ENCODE measurements at places on chromosomes 1 and 21.
A peak's percentile ranks its signal among the peaks of the same experiment; 100 is the strongest.

- H3K27ac ChIP-seq: no peak overlapping the region
- no peaks in the 10 kb centered on the region for H3K4me1 ChIP-seq
- H3K36me3 ChIP-seq: peaks cover 69% of the 10 kb centered on the region
- no peak overlapping the region for H3K4me3 ChIP-seq
- no peak for DNase-seq
Measured at GRCh38 chr21:45265721-45266517, 21.8 kb downstream of the POFUT2 start.

- no peak overlapping the region for H3K4me3 ChIP-seq
- H3K36me3 ChIP-seq: no peaks in the 10 kb centered on the region
- no peak for DNase-seq
- no peak overlapping the region for H3K27ac ChIP-seq
- no peaks in the 10 kb centered on the region for H3K27me3 ChIP-seq
Measured at GRCh38 chr1:170711682-170712081, 47.8 kb downstream of the PRRX1 start.

DNA sequence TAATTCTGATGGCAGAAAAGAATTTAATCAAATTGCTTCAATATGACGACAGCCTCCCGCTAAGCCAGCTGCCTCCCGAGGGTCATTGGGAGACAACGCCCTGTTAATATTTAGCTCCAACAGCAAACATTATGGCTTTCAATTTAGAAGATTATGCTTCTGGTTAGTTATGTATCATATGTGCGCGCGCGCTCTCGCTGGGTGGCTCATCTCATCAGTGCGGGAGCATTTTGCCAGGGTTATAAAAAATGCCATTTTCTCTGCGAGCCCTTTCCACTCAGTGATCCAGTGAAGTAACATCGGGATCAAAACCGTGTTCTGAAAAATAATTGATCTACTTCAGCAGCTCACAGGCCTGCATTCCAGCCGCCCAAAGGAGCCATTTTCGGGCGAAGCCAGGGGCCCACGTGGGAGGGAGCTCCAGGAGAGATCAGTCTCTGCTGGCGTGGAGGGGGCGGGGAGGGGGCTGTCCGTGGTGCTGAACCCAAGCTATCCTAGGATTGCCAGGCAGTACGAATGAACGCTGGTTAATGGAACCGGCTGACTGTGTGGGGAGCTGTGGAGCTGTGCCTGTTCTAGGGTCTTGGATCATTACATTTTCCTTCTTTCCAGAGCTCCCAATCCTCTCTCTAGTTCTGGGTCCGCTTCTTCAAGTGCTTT, 219.1 kb upstream of the ZC3H12A start:
- H3K4me3 ChIP-seq: no peak overlapping the region
- H3K4me1 ChIP-seq: no peaks in the 10 kb centered on the region
- H3K27me3 ChIP-seq: peaks cover 16% of the 10 kb centered on the region

- no peaks in the 10 kb centered on the region for H3K36me3 ChIP-seq
- no peaks in the 10 kb centered on the region for H3K27me3 ChIP-seq
- H3K4me3 ChIP-seq: peak overlapping the region; percentile 70
- H3K4me1 ChIP-seq: peaks cover 66% of the 10 kb centered on the region
- peak overlapping the region; percentile 72 for H3K27ac ChIP-seq
Measured at GRCh38 chr1:201649761-201650622, 111.1 kb downstream of the NAV1 start.

DNA sequence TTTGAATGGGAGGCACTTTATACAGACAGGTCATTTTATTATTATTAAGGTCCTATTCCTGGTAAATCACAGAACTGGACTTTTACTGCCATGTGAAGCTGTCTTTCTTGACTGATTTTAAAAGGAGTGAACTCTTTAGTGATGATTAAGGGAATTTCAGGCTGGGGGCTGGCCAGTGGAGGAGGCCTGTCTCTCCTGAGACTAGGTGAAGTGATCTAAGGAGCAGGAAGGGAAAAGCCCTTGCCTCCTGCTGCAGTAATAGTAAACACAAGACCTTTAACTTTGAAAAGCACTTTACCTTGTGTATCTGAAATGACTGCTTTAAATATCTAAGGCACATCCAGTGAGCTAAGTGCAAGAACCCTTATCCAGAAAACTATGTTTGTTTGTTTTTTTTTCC, 118.0 kb upstream of the SPAG17 start:
- no peak overlapping the region for H3K4me3 ChIP-seq
- H3K36me3 ChIP-seq: no peaks in the 10 kb centered on the region
- peaks cover 17% of the 10 kb centered on the region for H3K4me1 ChIP-seq
- H3K27ac ChIP-seq: no peak overlapping the region
- H3K27me3 ChIP-seq: no peaks in the 10 kb centered on the region
- no peak for DNase-seq

GRCh38 chr21:27796106-27796505, 829.2 kb upstream of the ADAMTS5 start:
- no peaks in the 10 kb centered on the region for H3K36me3 ChIP-seq
- H3K27me3 ChIP-seq: no peaks in the 10 kb centered on the region
- no peak overlapping the region for H3K4me3 ChIP-seq
- H3K27ac ChIP-seq: peak overlapping the region; percentile 53

- H3K36me3 ChIP-seq: no peaks in the 10 kb centered on the region
- H3K27me3 ChIP-seq: peaks cover 54% of the 10 kb centered on the region
- no peak for DNase-seq
Measured at GRCh38 chr1:6427441-6428390, 3.1 kb downstream of the ESPN start.

GRCh38 chr1:41097105-41097504, 75.6 kb upstream of the SLFNL1 start:
- no peak for DNase-seq
- peaks cover 26% of the 10 kb centered on the region for H3K4me1 ChIP-seq
- H3K4me3 ChIP-seq: no peak overlapping the region
- no peaks in the 10 kb centered on the region for H3K27me3 ChIP-seq
- H3K36me3 ChIP-seq: no peaks in the 10 kb centered on the region

- H3K36me3 ChIP-seq: no peaks in the 10 kb centered on the region
- no peaks in the 10 kb centered on the region for H3K27me3 ChIP-seq
- DNase-seq: no peak
- no peak overlapping the region for H3K27ac ChIP-seq
- no peak overlapping the region for H3K4me3 ChIP-seq
- H3K4me1 ChIP-seq: no peaks in the 10 kb centered on the region
Measured at GRCh38 chr1:11441211-11441952, 37.6 kb upstream of the DISP3 start.

DNA sequence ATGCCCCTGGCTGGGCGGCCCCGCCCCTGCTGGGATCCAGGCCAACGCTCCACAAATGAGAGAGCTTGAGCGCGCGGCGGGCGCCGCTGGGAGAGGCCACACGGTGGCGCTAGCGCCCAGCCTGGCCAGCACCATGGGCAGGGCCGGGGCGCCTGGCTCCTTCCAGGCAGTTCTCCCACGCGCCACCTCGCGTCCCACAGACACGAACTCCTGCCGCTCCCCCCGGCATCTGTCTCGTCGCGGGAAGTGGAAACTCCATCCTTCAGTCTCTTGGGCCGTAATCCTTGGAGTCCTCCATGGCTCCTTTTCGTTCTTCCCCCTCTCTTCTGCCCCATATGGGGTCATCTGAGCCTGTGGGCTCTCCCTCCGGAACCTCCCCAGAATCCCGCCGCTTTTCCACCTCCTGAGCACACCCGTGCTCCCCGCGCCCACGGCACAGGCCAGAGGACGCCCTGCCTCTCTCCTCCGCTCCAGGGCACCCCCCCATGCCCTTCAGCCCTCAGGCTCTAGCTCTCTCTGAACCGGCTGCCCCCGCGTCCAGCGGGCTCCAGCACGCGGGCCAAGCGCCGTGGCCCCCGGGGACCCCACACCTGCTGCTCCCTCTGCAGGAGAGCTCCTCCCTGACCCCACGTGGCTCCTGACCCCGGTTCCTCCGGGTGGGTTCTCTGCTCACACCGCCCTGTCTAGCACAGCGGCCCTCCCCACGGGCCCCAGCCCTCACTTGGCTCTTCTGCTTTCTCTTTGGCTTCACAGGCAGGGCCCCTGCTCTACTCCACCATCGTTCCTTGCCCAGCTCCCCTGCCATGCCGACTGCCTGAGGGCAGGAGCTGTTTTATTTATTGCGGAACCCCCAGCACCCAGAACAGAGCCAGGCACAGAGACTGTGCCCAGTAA, 31.9 kb upstream of the EDN2 start:
- peak overlapping the region; percentile 60 for H3K4me3 ChIP-seq
- H3K27ac ChIP-seq: peak overlapping the region; percentile 13
- peaks cover 18% of the 10 kb centered on the region for H3K4me1 ChIP-seq
- DNase-seq: peak; percentile 96
- H3K36me3 ChIP-seq: no peaks in the 10 kb centered on the region
- no peaks in the 10 kb centered on the region for H3K27me3 ChIP-seq

DNA sequence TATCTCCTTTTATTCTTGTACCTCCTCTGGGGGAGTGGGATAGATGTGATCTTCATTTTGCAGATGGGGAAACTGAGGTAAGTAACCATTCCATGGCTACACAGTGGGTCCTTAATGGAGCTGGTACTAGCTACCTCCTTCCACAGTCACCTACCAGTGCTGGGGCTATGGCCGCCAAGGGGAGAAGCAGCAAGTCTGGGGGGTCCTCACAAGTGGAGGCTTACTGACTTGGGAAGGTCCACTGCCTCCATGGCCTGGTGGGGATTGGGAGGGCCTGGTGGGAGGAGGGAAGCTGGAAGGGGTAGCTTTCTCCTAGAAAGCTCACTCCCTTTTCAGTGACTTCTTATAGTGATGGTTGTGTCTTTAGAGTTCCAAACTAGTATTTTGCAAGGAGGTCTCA, 5.9 kb upstream of the FOXO6 start:
- peaks cover 30% of the 10 kb centered on the region for H3K4me1 ChIP-seq
- no peaks in the 10 kb centered on the region for H3K36me3 ChIP-seq
- H3K27ac ChIP-seq: no peak overlapping the region
- no peak for DNase-seq
- no peaks in the 10 kb centered on the region for H3K27me3 ChIP-seq
- H3K4me3 ChIP-seq: no peak overlapping the region

GRCh38 chr1:212977781-212978645, 27.7 kb downstream of the VASH2 start:
- peaks cover 7% of the 10 kb centered on the region for H3K36me3 ChIP-seq
- peaks cover 39% of the 10 kb centered on the region for H3K4me1 ChIP-seq
- H3K4me3 ChIP-seq: no peak overlapping the region
- no peak for DNase-seq
- H3K27me3 ChIP-seq: no peaks in the 10 kb centered on the region

DNA sequence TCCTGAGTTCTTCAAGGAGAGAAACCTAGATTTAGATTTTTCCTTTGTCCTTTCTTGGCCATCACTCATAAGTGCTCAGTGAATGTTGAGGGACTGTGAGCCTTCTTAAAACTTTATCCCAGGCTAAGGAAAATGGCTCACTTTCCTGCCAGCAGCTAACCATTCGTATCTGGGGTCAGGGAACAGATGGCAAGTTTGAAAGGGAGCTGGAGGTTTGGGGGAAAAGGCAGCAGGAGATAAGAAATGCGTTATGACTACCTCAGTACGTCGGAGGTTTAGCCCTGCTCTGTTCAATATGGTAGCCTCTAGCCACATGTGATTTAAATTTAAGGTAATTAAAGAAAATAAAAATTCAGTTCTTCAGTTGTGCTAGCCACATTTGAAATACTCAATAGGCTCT, 13.3 kb downstream of the RRP15 start:
- no peaks in the 10 kb centered on the region for H3K27me3 ChIP-seq
- DNase-seq: no peak
- no peaks in the 10 kb centered on the region for H3K4me1 ChIP-seq
- H3K27ac ChIP-seq: no peak overlapping the region
- H3K4me3 ChIP-seq: no peak overlapping the region

- H3K27ac ChIP-seq: no peak overlapping the region
- no peaks in the 10 kb centered on the region for H3K4me1 ChIP-seq
- H3K27me3 ChIP-seq: no peaks in the 10 kb centered on the region
- H3K4me3 ChIP-seq: no peak overlapping the region
- no peaks in the 10 kb centered on the region for H3K36me3 ChIP-seq
Measured at GRCh38 chr1:7327849-7328248, 443.2 kb upstream of the VAMP3 start.

DNA sequence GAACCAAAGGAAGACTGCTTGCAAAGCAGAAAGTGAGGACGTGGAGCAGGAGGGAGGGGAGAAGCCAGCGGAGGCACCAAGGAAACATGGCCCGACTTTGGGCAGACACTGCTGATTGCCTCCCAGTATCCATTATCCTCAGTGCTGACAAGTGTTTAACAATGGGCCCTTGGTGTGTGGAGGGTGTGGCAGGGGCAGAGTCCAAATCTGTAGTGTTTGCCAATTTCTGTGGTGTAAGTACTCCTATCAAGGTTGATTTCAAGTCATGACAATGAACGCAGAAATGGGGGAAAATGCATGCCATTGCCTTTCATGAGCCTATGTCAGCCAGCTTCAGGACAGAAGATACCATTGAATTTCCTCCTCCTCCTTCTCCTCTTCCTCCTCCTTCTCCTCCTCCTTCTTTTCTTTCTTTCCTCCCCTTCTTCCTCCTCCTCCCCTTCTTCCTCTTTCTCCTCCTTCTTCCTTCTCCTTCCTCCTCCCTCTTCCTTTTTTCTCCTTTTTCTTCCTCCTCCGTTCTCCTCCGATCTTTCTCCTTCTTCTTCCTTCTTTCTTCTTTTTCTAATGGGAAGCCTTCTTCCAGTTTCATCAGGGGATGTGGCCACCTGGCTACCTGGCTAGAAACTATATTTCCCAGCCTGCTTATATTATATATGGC, 10.3 kb upstream of the PHC2 start:
- H3K4me3 ChIP-seq: no peak overlapping the region
- no peaks in the 10 kb centered on the region for H3K27me3 ChIP-seq
- H3K36me3 ChIP-seq: no peaks in the 10 kb centered on the region
- peaks cover 14% of the 10 kb centered on the region for H3K4me1 ChIP-seq
- no peak overlapping the region for H3K27ac ChIP-seq

- H3K27me3 ChIP-seq: no peaks in the 10 kb centered on the region
- no peak overlapping the region for H3K4me3 ChIP-seq
- H3K36me3 ChIP-seq: peaks cover 39% of the 10 kb centered on the region
- DNase-seq: no peak
- H3K27ac ChIP-seq: peak overlapping the region; percentile 73
- H3K4me1 ChIP-seq: peaks cover 26% of the 10 kb centered on the region
Measured at GRCh38 chr1:34851431-34852105, 8.0 kb downstream of the SMIM12 start.

GRCh38 chr1:157723157-157723556, 22.6 kb upstream of the FCRL3 start:
- no peak overlapping the region for H3K4me3 ChIP-seq
- DNase-seq: no peak
- H3K27ac ChIP-seq: no peak overlapping the region
- H3K36me3 ChIP-seq: no peaks in the 10 kb centered on the region
- no peaks in the 10 kb centered on the region for H3K4me1 ChIP-seq

DNA sequence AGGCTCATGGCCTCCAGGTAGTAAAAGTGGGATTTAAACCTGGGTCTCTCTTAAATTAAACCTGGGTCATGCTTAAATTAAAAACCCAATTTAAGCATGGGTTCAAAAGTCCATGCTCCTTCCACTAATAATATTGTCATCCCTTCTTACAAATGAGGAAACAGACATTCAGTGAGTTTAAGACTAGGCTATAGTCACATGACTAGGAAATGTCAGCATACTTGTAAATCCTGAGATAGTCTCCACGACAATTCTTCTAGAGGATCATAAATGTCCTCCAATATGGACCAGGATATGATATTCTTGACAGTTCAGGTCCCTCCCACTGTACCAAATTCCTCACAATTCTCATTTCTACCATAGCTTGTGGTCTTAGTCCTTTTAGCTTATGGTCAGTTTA, 10.5 kb upstream of the IGFN1 start:
- no peaks in the 10 kb centered on the region for H3K4me1 ChIP-seq
- H3K27me3 ChIP-seq: no peaks in the 10 kb centered on the region
- no peak overlapping the region for H3K4me3 ChIP-seq
- no peak for DNase-seq
- no peak overlapping the region for H3K27ac ChIP-seq

Measured in esophagus muscularis mucosa (tissue), 4 donors.